Activated CD8-positive, alpha-beta memory T cell treated with anti-CD3 and anti-CD28 coated beads, Interleukin-2, amount 50 U/mL, for 4 hours (primary cell): ENCODE measurements at places on chromosomes 6 and 20.

- DNase-seq = no peak
Observed at GRCh38 chr6:135722190-135722589, 129.3 kb upstream of the PDE7B start.

DNA sequence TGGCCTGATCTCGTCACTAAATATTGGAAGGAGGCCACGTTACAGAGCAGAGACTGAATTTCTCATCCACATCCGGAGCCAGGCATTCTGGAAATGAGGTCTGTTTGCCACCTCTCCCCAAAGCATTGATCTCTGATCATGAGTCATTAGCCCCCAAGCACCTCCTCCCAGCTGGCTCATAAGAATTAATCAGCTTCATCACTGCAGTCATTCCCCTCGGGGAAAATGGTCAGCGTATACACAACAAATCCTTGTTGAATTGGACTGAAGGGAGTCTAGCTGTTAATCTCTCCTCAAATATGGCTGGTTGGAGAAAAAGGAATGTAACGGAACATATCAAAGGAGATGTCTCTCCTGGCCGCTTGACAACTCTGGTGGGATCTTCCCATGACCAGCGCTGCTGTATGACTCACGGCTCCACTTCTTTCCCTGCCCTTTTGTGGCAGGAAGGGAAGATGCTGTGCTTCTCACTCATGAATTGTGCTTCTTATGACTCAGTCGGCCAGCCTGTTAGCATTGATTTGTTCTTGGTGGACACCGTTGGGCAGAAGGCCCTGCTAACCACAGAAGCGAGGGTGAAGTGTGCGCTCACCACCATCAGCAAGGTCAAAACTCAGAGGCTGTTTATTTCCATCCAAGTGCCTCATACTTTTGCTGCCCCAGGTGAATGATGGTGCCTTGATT lies 76.7 kb downstream of the RNF182 start:
- DNase-seq = no peak

DNA sequence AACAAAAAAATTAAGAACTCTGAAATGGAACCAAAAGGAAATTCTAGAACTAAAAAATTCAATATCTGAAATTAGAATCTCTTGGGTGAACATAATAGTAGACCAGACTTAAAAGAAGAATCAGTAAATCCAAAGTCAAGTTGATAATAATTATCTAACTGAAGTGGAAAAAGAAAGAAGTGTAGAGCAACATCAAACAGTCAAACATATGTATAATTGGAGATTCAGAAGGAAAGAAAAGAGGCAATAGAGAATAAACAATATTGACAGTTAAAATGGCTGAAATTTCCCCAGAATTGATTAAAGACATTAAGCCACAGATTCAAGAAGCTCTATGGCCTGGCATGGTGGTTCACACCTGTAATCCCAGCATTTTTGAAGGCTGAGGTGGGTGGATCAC lies 383.6 kb downstream of the PREX1 start:
- no peak for DNase-seq

GRCh38 chr6:22372922-22373321 lies 76.1 kb upstream of the PRL start:
- DNase-seq = no peak

DNA sequence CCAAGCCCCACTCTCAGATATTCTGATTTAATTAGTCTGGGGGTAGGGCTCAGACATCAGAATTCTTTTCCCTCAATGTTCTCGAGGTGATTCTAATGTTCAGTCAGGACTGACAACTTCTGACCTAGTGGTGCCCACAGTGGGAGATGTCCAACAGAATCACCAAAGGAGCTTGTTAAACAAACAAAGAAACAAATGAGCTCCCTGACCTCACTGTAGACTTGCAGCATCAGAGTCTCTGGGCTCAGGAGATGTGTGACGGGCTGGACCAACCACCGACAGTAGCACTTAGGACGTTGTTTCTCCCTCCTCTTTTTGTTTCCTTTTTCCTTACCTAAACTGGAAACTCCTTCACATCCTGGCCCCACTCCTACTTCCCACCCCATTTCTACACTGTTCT lies 49.3 kb downstream of the CLIC5 start:
- no peak for DNase-seq

- no peak for DNase-seq
Observed at GRCh38 chr6:121759370-121759769, 323.9 kb downstream of the GJA1 start.

DNA sequence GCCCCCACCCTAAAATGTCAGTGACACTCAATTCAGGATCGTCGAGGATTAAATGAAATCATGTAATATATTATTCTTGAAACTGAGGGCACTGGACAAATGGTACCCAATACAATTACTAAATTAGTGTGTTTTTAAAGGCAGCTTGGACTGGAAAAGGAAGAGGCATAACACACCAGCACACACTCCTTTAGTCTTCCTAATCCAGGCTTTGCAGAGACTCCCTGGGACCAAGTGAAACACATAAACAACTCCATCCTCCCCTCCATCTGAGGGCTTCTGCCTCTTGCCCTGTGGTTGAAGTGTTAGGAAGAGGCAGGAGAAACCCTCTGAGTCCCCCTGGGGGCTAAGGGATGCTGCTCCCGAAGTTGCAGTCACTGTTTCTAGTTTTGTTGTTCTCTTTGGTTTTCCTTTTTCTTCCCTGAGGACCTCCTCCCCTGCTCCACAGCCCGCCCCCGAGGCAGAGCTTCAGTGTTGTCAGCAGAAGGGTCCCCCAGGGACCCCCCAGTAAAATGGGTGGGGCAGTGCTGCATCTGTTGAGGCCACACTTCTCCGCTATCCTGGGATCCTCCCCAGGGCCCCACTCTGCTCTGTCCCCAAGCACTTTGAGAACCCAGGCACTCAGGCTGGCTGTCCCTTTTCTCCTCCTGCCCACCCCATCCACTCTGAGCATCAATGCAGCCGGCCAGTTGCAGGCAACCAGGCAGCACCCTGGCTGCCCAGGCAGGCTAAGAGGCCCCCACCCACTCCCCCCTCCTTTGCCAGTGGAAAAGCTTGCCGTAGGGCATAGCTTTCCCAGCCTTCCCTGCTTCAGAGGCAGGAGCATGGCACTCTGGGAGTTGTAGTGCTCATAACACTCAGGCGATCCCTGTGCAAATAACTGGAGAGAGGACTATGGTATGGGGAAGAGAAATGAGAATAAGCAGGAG lies 5.9 kb downstream of the TMEM63B start:
- DNase-seq = no peak

DNA sequence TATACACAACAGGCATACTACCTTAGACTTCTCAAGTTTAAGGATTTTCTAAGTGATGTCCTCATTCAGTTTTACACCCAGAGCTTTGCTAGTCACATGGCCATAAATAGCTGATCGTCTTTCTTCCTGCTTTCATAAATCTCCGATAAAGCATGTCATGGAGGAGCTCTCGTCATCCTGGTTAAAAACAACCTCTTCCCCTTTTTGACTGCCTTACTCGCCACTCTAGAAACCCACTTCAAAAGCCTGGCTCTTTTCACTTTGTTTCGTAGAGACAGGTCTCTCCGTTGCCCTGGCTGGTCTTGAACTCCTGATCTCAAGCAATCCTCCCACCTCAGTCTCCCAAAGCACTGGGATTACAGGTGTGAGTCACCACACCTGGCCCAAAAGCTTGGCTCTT lies 67.0 kb upstream of the SMIM29 start:
- DNase-seq = no peak

GRCh38 chr6:55528624-55529023 lies 50.4 kb downstream of the HMGCLL1 start:
- no peak for DNase-seq

DNA sequence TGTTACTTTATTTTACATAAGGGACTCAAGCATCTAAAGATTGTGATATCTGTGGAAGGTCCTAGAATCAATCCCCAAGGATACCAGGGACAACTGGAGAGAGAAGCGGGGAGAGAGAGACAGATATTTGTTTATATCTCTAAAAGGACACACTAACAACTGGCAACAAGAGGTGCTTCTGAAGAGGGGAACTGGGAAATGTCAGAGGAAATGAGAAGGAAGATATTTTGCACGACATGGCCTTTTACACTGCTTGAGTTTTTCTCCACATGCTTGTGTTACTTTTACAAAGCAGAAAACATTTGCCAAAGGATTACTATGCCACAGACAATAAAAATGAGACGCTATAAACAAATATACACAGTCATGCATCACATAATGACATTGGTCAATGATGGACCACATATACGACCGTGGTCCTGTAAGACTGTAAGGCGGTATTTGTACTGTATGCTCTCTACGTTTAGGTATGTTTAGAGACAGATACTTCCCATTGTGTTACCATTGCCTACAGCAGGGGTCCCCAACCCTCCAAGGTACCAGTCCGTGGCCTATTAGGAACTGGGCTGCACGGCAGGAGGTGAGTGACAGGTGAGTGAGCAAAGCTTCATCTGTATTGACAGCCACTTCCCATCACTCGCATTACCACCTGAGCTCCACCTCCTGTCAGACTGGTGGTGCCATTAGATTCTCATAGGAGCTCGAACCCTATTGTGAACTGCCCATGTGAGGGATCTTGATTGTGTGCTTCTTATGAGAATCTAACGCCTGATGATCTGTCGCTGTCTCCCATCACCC lies 64.6 kb upstream of the PTPN1 start:
- no peak for DNase-seq

DNA sequence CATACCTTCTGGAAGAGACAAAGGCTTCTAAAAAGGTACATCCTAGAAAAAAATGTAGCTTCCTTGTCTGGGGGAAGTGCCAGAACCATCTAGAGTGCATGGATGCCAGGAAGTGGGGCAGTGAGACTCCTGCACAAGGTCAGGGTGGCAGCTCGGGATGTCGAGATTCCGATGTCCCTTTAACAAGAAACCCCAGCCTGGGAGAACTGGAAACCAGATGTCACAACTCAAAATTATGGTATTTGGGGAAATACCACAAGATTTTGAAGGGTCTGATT lies 168.4 kb downstream of the ZDHHC14 start:
- DNase-seq = no peak

- DNase-seq = no peak
Observed at GRCh38 chr6:169864148-169865020, 113.0 kb downstream of the ERMARD start.

GRCh38 chr20:32574296-32575226 lies 10.6 kb downstream of the NOL4L start:
- DNase-seq = peak; percentile 29

- DNase-seq = no peak
Observed at GRCh38 chr6:130111031-130111430, 92.7 kb downstream of the L3MBTL3 start.

GRCh38 chr6:4902363-4902762 lies 101.5 kb downstream of the RPP40 start:
- DNase-seq = no peak

- no peak for DNase-seq
Observed at GRCh38 chr20:10924644-10925201, 250.9 kb upstream of the JAG1 start.

DNA sequence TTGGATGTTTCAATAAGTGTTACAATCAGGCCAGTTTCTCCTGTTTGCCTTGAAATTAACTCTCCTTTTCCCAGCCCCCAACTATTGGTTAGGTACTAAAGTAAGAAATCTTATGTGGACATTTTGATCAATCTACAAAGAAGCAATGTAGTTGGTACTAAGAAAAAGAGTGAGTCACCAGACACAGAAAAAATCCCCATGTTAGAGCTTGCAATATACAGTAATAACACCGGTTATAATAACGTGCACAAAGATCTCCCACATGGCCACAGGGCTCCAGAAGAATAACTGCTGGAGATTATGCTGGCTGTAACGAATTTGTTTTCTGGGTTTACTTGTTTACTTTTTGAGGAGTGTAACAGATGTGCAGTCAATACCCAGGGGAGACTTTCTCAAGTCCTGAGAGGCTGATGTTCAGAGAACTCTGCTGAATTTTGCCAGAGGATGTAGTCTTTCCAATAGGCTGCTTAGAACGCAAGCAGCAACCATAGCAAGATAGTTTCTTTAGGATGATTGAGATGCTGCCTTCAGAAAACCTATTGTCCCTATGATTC lies 166.2 kb upstream of the SPACA1 start:
- DNase-seq = no peak

- no peak for DNase-seq
Observed at GRCh38 chr6:132333639-132334520, 67.4 kb downstream of the MOXD1 start.

GRCh38 chr6:45112711-45113110 lies 215.4 kb upstream of the RUNX2 start:
- no peak for DNase-seq

DNA sequence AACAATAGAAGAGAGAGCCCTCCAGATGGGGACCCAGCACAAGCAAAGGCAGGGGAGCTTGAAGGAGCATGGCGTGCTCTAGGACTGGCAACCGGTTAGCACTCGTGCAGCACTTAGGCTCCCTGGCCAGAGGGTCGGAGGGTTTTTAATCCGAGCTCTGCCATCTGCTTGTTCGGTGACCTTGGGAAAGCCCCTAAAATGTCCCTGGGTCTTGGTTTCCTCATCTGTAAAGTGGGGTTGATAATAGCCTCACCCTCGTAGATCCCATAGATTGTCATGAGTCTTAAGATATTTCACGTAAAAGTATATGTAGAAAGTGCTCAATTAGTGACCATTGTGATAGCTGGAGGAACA lies 16.6 kb upstream of the HCK start:
- no peak for DNase-seq

GRCh38 chr20:21529863-21530262 lies 16.0 kb upstream of the NKX2-2 start:
- DNase-seq = no peak

- no peak for DNase-seq
Observed at GRCh38 chr6:30830438-30830837, 53.9 kb upstream of the DDR1 start.

DNA sequence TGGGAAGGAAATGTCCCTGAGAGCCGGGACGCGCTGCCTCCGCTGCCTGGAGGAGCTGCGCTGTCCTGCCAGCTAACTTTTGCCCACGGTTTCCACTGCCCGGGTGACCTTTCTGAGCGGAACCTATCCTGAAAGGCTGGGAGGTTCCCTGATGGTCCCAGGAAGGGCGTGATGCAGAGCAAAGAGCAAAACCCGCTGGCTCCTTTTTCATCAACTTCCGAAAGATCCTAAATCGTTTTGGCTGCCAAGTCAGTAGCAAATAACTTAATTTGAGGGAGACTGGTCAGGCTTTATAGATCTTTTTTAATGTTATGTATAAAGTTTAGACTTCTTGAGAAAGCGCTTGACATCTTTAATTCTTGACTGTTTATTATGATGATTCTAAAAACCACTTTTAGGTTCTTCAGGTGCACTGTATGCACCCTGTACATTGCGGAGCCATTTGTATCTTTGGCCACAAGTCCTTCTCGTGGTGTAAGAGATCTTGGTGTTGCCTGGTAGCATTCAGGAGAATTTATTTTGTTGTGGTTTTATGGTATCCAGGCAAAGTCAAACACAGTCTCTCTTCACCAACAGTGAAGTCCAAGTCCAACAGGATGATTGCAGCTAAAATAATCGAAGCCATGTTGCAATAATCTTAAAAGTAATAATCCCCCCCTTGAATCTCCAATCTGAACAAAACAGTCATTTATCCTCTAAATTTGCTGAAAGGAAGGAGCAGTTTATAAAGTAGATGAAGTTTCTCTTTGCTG lies at the start of gene SYNE1:
Gene SYNE1 (minus strand): TSS at position 67 of the 752 bp plus-strand sequence. CDS start 9,031 bp downstream, outside the sequence.
- DNase-seq = no peak
